ENCODE measurements at places on chromosomes 7 and 10.

- DNase-seq, result no peak
Measured at GRCh38 chr10:10685566-10685965, 332.1 kb upstream of the CELF2 start.

- DNase-seq, result peak; percentile 39
Measured at GRCh38 chr7:98281757-98282606, 496 bp downstream of the BRI3 start.

GRCh38 chr7:158527915-158528502 is 59.6 kb downstream of the PTPRN2 start:
- DNase-seq, result no peak

DNA sequence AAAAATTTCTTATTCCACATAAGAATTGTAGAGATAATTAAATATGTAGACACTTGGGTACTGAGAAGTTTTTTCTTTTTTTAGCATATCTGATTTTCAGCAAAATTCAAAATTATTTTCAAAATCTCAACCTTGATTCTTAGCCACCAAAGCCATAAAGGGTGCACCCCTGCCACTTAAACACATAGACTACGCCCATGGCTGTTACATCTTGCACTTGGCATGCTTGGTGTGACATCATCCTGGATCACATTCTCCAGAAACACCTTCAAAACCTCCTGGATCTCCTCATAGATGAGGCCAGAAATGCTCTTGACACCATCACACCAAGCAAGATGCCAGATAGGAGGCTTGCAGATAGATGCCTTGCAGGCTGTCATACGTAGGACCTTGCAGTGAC is 89.1 kb upstream of the KLF14 start:
- no peak for DNase-seq

- no peak for DNase-seq
Measured at GRCh38 chr10:62106929-62107519, 161.6 kb downstream of the RTKN2 start.

DNA sequence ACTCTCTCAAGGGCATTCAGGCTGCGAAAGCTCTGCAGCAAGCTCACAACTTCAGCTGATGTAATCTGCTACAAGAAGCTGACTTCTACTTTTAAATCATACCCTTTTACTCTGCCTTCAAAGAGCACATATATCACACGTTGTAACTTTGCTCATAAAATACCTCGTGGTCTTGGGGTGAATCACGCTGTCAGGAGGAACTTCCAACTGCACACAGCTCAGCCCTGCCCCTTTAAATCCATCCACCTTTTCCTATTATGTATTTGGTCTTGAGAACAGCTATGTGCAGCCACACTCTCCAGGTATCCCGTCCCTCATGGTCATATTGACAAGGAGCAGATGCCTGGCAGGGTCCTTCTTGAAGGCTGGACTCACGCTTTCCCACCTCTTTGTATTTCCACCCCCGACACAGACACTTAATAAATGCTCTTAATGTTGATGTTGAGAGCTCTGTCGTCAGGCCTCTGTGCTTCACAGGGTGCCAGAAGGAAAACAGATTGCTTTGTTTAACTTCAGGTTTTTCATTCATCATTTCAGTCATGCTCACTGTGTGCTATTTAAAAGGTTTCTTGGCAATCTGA is 47.6 kb downstream of the ICA1 start:
- DNase-seq, result no peak

DNA sequence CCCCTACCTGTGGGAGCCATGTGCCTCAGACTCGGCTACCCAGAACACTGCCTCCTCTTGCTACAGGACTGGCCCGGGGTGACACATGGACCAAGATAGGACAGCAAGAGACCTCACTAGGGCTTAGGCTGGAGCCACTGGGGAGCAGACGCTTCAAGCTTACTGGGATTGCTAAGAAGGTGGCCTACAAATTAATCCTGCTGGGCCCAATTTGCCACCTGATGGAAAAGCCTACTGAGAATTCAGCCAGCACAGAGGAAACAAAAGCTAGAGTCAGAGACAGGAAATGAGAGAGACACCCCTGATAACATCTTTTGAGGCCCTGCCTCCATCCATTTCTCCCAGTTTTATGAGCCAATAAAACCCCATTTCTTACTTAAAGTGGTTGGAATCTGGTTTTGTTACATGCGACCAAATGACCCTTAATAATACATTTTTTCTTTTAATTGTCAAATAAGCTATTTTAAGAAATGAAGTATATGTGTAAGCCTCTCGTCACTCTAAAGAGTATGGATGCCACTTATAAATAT is 282.1 kb downstream of the CXCL12 start:
- DNase-seq, result no peak

GRCh38 chr7:87202208-87202607 is 17.3 kb downstream of the TMEM243 start:
- DNase-seq, result no peak

GRCh38 chr7:25598765-25599164 is 370.5 kb upstream of the NPVF start:
- no peak for DNase-seq

GRCh38 chr10:67934336-67934735 is 49.9 kb downstream of the SIRT1 start:
- DNase-seq, result no peak

DNA sequence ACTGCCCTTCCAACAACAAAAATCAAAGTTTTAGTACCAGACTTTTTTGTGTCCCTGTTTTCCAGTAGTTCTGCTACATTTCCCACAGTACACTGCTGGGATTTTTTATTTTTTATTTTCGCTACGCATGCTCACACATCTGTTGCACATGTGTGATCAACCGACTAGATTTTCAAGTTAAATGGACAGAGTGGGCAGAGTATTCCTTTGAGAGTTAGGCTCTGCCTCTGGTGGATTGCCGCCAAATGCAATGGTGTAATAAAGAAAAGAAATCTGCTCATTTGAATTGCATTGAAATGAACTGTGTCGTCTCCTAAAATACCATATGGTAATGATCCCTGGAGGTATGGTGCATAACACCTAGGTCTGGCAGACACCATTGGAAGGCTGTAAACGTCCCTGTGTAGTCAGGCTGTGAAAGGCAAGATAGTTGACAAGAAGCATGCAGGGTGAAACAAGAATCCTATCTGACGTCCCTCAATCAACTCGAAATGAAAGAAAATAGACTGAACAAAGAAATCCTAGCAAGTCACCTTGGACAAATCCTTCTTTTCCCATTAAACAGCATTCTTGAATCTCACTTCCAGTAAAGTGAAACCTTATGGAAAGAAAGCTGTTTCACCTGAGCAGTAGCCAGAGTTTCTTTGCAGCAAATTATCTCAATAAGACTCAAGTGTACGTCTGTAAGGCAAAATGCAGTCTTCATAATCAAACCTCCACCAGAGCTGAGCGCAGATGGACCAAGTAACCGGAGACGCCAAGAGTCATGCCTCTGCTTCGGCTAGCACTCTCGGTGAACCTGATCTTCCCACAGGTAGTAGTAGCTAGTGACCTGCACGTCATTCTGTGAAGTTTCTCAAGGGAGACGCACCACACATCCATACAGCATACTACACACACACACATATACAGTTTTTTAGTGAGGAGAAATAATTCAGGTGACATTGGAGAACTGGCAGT is 357.3 kb downstream of the CRPPA start:
- no peak for DNase-seq

- no peak for DNase-seq
Measured at GRCh38 chr10:114867365-114867764, 45.8 kb downstream of the FHIP2A start.

GRCh38 chr7:38368191-38368605 is 94.8 kb upstream of the TARP start:
- DNase-seq, result peak; percentile 70

DNA sequence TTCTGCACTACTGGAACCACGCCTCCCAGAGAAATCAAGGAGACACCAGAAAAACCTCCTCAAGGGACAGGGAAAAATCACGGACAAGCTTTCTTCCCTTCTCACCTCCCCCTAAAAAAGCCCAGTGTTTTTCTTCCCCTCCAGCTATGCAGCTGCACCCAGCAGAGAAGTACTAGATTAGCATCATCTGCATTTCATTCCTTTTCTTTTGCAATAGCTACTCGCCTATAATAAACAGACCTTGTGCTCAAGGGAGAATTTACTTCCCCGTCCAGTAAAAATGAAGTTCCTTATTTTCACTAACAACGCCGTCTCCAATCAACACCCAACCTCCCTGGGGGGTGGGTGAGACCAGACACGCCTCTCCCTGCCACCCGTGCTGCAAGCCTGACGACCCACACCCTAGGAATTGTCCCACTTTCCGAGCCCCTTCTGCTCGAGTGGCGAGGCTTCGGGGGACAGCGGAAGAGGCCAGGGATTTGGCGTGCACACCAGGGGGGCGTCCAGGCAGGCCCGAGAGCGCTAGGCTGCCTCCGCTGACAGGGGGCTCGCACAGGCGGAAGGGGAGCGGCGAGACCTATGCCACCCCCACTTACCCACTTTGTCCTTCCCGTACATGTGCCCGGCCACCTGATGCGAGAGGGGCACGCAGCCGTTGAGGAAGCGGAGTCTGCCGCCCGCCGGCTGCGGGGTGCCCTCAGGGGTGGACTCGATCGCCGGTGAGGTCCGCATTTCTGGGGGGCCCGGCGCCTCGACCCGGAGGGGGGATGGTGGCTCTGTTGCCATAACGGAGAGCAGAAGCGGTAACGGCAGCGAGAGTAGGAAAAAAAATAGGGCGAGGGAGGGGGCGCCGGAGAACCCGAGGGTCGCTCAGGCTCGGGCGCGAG is 625 bp downstream of the IPMK start:
- DNase-seq, result peak; percentile 45

GRCh38 chr7:95018021-95018420 is 110.6 kb downstream of the PPP1R9A start:
- DNase-seq, result no peak

GRCh38 chr10:49644035-49644646 is 30.3 kb downstream of the CHAT start:
- no peak for DNase-seq

DNA sequence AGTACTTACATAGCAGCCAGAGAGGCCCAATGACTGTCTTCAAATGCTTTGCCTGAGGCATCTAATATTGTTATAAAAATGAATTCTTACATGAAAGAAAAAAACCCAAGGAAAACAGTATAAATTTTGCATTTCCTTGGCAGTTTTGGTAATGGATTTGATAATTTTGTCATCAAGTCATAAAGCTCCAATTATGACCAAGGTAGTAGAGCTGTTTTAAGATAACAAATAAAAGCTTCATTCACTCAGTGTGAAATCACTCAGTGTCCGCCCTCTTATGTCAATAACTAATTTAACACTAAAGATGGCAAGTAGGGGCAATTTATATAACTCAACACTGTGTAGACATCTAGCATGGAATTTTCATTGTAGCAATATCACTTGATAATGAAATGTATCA is 193.9 kb downstream of the ANKRD7 start:
- DNase-seq, result no peak

- no peak for DNase-seq
Measured at GRCh38 chr10:26474026-26474425, 35.9 kb downstream of the APBB1IP start.

DNA sequence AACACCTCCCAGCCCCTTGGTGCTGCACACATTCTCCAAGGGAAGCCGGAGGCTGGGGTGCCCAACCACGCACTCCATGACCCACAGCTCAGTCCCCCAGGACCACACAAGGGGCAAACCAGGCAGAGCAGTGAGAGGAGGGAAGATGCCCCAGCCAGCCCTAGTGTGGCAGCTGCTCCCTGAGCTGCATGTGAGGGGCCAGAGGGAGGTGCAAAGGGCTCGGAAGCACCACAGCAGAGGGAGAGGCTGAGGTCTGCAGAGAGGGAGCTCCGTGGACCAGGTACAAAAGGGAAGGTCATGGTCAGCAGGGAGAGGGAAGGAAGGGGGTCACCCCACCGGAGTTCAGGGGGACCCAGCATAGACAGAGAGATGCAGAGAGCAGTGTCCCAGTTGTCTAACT is 1.5 kb upstream of the CALML5 start:
- no peak for DNase-seq

- no peak for DNase-seq
Measured at GRCh38 chr10:29608062-29608461, 26.7 kb downstream of the SVIL start.

DNA sequence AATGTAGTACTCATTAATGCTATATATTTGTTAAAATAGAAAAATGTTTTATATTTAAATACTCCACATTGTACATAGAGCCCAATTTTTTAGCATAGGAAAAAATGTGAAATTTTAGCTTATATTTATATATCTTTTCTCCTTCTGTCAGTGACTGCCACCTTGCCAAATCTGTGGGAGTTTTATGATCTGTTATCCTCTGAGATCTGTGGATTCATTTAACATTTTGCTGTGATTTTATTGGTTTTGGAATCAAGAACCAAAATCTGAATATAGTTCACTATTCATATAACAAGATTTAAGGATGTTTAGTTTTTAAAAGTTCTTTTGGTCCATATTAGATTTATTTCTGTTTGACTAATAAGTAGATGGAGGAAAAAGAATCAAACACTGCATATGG is 127.9 kb downstream of the PPP1R9A start:
- no peak for DNase-seq

- DNase-seq, result no peak
Measured at GRCh38 chr7:33012364-33012763, 50.2 kb downstream of the NT5C3A start.

DNA sequence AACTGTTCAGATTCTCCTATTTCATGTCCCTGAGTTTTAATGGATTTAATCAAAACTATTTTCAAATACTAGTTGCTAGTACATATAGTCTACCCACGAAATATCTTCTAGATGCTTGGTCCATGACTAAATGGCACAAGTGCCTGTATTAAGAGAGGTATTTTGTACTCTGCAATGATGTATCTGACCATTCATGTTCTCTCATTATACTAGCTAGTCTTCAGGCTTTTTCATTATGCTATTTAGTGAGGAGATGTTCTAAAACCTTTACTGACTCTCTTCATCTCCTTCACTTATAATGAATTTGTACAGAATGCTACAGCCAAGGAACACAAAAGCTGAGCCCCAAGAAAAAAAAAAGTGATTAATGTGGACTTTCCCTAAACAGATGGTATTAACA is 222.5 kb downstream of the AHR start:
- no peak for DNase-seq

- no peak for DNase-seq
Measured at GRCh38 chr7:2706685-2707126, 18.7 kb downstream of the AMZ1 start.

GRCh38 chr7:136325027-136325426 is 347.9 kb upstream of the MTPN start:
- no peak for DNase-seq

- DNase-seq, result no peak
Measured at GRCh38 chr10:9012312-9012711, 957.8 kb downstream of the GATA3 start.

- no peak for DNase-seq
Measured at GRCh38 chr10:131692686-131693334, 208.0 kb upstream of the PPP2R2D start.

DNA sequence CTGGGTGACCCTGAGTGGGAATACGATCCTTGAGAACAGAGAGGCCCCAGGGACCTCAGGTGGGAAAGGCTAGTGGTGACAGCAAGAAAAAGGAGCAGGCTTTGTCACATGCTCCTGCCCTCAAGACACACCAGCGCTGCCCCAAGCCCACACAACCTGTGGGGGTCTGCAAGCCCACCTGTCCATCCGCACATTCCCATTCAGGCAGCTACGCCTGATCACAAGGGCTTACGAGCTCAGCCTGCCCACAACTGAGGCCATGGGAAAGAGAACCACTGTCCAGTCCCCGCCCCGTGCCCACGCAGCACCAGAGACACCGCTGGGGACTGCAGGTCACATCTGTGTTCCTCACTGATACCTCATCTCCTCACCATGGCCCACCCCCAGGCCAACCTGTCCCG is 26.7 kb downstream of the EBF3 start:
- no peak for DNase-seq

GRCh38 chr10:126496771-126497545 is 108.7 kb upstream of the ADAM12 start:
- DNase-seq, result no peak
